ENCODE measurements at places on chromosomes 2 and 18.

DNA sequence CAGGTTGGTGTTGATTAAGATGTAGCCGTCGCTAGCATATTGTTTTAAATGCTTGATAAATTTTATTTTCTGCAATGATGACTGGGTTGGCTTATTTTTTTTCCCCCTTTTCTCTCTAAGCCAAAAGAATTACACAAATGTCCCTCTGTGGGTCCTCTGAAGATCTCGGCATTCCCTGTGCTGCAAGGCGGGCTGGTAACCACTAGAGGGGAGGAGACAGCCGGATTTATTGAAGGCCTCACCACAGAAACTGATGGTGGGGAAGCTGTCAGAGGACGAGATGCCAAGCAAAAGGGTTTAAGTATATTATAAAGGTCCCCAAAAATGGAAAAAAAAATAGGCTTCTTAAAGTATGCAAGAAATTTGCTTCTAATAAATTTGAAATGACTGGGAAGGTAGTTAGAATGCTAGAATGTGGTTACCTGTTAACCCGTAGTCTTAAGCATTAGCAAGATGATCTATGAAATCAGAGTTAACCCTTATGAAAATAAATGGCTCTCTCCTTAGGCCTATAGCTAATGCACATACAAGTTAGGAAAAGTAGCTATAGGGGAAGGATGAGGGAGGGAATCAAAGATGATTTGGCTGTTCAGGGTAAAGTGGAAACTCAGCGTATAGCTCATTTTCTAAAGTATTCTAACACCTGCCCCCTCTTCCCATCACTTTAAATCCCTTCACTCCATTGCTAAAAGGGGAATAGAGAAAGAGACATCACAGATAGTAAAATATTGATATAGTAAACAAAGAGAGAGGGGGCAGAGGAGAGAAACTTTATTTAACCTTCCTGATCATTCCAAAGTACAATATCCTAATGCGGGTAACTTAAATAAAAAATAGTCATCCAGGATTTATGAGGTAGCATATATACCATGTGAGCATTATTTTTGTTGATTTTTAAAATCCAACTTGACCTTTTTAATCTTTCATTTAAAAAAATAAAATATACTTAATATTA lies 894.5 kb upstream of the POU3F3 start:
- peak; percentile 62 for DNase-seq

- no peak for DNase-seq
These were observed 614.0 kb downstream of the SLC4A3 start for GRCh38 chr2:220241423-220241822.

DNA sequence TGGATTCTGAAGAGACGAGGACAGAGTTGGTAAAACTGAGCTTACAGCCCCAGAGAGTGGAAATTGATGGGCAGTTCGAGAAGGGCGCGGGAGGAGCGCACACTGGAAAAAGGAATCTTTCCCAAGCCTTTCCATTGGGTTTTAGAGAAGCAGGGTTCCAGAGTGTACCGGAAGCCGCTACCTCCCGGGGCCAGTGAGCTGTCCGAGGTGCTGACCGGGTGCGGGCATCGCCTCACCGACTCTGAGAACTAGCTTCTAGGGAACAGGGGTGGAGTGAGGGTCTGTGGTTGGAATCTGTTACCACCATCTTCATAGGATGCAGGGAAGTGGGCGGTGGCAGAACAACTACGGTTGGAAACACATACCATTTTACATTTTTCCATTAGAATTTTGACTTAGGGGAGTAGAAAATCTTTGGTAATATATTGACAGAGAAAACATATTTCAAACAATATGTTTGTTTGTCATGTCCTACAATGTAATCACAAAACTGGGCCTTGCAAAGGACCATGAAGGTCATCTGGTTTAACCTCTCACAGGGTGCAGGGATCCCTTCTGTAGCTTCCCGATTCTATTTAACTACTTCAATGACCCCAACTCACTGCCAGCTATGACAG lies 724 bp downstream of the NMS start:
- no peak for DNase-seq

- DNase-seq = peak; percentile 46
These were observed 891 bp upstream of the FTCDNL1 start for GRCh38 chr2:199851883-199852282.

DNA sequence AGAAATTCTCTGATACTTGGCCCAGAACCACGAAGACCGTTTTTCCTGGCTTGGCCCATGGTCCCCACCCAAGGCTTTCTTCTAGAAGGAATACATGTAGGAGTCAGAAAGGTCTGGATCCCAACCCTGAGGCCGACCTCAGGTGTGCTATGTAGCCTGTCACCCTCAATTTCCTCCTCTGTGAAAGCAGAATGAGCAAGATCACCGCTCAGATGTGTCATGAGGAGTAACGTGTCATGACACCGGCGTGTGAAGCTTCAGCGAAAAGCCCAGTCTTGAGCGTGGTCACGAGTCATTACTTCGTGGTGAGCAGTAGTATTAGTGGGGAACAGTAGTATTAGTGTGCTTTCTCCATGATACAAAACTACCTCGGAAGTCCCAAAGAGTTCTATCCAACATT lies 103.4 kb downstream of the ALPK2 start:
- no peak for DNase-seq

GRCh38 chr2:35510636-35511035 lies 844.9 kb upstream of the CRIM1 start:
- DNase-seq = no peak

GRCh38 chr2:150190546-150190945 lies 296.9 kb downstream of the RND3 start:
- DNase-seq = no peak

DNA sequence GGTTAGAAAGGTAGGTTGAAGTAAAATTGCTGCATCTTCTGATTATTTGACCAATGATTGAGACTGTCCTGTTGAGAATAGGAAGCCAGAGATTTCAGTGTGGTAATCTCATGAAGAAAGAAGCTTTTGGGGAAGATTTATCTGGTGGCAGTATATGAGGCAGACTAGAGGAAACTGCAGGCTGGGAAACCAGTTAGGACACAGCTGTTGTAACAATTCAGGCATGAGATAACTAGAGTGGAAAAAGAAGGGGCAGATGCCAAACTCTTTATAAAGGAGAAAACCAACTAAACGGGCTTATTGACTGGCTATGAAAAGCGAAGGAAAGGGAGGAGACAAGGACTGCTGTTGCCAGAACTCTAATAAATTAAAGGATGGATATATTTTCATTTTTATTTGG lies 155.6 kb downstream of the TTC27 start:
- DNase-seq = no peak

GRCh38 chr2:11395389-11395788 lies 51.0 kb upstream of the ROCK2 start:
- DNase-seq = no peak

DNA sequence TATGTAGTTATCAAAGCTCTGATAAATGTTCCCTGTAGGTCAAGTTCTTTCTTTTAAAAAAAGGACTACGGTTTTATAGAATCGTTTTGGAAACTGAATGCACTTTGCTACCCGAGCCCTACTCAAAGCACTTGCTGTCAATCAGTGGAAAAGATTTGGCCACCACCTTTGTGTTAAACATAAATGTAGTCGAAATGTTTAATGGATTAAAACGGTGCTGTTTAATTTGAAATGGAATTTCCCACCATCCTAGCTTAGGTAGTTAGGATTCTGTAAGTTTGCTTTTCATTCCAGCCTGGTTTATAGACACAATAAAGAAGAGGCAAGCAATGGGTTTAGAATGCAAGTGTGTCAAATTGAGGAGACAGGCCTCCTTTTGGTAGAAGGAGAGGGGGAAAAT lies 69.4 kb upstream of the MMADHC start:
- no peak for DNase-seq

GRCh38 chr2:1747065-1747941 lies 3.0 kb upstream of the PXDN start:
- no peak for DNase-seq

DNA sequence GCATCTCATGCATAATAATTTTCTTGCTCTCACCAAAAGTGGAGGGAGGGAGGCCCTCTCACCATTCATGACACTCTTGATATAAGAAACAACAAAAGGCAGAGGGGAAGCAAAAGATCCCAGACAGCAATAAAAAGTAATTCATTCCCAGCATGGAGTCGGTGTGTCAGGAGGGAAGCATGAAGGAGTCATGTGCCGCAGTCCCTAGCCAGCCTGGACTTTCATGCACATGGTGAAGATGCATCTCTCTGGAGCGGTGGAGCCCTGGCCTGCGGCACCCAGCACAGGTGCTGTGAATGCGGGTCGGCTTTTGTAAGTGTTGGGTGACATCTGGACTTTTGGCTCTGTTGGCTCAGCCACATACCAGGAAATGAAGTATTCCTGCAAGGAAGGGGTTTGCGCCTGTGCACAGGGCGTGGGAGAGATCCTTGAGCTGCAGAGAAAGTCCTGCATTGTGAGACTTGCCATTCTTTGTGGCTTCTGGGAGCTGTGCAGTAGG lies 119.4 kb downstream of the COPS8 start:
- DNase-seq = no peak

- DNase-seq = no peak
These were observed 183.9 kb upstream of the KLHL14 start for GRCh38 chr18:32956591-32957315.

DNA sequence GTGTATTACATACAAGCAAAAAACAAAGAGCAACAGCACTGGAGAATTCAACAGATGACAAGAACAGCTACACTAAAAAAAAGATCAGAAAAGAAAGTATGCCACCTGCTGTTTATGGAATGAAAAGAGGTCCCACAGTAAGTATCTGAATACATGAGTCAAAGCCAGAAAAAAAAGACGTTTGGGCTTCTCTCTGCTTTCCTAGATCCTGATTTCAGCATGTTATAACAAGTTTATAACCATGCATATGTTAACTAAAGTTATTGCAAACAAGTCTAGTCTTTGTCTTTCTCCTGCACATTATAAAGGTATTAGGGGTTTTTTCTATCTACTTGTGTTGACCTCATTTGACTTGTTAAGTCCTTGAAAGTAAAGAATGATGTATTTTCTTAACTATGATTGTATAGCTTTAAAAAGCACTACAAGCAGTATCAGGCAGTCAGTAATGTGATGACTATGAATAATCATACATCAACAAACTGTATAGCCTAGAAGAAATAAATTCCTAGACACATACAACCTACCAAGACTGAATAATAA lies 108.5 kb upstream of the COL5A2 start:
- no peak for DNase-seq

DNA sequence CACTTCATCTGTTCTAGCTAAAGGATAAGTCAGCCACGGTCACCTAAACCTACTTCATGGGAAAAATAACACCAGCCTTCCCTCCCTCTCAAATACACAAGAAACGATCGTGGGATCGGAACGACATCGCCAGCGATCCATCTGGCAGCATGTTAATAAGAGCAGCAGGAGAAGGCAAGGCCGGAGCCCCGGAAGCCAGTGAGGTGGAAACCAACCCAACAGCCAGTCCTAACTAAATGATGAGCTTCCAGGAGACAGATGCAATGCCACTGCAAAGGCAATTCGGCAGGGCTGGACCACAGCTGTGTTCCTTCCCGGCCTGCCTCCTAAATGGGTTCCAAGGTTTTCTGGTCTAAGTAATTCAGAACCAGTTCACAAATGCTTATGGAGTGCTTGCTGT lies 117.5 kb downstream of the TMEM163 start:
- no peak for DNase-seq

DNA sequence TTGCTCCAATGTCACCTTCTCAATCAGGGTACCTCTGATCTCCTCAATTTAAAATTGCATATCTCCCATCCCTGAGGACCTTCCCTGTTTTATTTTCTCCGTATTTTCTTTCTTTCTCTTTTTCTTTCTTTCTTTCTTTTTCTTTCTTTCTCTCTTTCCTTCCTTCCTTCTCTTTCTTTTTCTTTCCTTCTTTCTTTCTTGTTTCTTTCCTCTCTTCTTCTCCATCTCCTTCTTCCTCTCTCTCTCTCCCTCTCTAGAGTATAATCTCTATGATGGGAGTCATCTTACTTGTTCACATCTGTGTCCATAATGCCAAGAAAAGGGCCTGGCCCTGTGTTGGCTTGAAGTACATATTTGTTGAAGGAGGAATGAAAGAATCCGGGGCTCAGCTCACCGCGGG lies 21.3 kb upstream of the SIX2 start:
- no peak for DNase-seq

GRCh38 chr18:23207191-23207955 lies 72.1 kb downstream of the CABLES1 start:
- DNase-seq = no peak

GRCh38 chr2:205646680-205647079 lies 35.6 kb upstream of the NRP2 start:
- no peak for DNase-seq

GRCh38 chr2:238220892-238221521 lies 17.5 kb upstream of the ILKAP start:
- peak; percentile 83 for DNase-seq

DNA sequence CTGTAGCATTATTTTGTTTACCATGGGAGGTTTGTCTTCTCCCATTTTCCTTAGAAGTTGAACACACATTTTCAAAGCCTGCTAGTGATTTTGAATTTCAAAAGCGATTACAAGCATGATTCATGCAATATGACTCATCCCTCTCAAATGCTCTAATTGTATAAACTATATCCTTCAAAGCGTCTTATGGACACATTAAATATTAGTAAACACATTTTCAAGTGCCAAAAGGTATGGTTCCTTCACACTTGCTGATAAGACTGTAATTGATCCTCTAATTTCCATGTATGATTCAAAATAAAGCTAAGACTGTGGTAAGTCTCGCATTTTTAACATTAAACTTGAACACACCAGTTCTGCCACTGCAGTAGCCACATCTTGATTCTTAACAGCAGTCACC lies 512.9 kb downstream of the LRRTM4 start:
- DNase-seq = no peak

- DNase-seq = no peak
These were observed 151.5 kb upstream of the MYCN start for GRCh38 chr2:15788830-15789229.

- DNase-seq = no peak
These were observed 32.6 kb downstream of the MYO7B start for GRCh38 chr2:127568128-127568527.

DNA sequence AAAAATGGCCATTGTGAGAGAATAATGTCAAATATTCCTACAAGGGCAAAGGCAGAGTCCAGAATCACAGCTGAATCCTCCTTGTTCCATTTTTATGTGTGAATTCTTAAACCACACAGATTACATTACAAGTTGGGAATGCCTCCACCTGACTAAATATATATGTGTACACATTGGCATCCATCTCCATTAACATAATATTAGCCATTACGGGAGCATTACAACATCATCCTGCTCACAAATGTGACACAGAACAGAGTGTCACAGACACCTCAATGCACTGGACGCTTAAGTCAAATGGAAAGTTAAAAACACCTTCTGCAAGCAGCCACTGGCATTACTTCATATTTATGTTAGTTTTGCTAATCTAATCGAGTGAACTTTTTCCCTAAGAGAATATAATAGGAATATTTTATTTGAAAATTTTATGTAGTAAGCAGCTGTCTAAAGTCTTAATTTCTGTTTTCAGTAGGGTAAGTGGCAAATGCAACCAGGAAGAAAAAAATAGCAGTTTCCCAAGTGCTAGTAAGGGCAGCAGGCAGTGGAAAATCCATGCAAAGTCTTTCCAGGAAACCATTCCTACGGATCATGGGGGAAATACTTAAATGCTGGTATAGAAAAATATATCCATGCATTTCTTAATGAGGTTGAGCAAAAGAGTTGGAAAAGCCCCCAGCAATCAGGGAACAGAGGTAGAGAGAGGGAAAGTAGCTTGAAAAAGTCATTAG lies 255.6 kb downstream of the OSR1 start:
- DNase-seq = no peak

Measured in hippocampal formation (tissue), 2 donors.